ENCODE measurements at places on chromosomes 2 and 18.
A peak's percentile ranks its signal among the peaks of the same experiment; 100 is the strongest.

DNA sequence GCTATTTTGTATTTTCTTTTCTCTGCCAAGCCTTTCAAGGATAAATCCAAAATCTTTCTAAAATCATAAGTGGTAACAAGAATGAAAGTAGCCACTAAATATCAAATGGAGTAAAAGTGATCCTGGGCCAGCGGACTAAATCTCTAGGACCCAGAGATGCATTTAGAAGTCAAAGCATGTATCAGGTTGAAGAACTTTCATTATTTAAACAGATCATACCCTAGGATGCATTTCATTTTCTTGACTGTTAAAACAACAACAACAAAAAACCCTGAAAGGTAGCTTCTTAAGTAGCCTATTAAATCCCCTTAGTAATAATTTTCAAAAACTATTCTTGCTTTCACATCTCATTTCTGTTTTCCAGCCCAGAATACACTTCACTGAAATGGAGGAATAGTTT, 4.8 kb upstream of the POU3F3 start:
- no peak for DNase-seq

DNA sequence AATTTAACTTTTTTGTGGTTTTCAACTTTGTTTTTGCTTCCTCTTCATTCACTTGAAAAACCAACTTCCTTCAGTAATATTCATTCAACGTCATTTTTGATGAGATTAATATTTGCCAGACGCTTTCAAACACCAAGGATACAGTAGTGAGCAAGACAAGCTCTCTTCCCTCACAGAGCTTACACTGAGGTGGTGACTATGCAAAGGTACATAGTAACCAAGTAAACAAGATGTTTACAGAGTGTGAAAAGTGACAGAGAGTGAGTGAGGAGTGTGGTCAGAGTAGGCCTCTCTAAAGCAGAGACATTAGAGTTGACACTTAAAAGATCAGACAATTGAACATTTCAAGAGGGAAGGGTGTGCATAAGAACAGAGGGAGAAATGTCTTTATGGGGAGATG, 155.5 kb downstream of the TMEM247 start:
- no peak for DNase-seq

DNA sequence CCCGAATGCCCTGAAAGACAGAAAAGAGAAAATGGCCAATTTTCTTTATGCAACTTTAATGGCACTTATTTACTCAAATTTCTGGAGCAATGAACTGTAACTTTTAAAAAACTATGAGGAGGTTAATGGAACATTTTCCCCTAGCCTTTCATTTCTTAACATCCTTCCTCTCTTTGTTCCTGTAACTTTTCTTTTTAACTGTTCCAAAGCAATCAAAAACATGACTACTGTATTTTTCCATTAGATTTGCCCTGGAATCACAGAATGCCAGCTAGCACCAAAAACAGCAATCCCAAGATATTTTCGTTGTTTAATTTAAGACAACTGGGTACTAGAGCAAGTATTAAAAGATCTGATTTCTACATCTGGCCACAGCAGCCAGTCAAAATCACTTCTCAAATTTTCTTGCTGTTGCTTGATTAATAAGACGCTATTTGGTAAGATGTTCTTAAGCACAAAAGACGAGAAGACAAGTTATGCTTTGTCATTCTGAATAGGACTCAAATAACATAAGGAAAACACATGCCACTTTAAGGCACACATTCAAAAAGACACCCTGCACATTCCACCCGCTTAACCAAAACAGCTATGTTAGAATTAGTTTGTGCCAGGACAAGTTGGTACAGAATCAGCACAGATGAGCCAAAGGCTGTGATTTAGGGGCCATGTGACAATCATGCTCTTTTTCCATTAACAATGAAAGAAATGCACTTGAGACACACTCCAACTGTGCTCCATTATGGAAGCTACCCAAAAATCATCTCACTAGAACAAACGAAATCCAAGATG, 3.6 kb downstream of the STARD7 start:
- DNase-seq = peak; percentile 16

- peak; percentile 43 for DNase-seq
Measured at GRCh38 chr18:74654638-74655037, 57.0 kb downstream of the ZNF407 start.

DNA sequence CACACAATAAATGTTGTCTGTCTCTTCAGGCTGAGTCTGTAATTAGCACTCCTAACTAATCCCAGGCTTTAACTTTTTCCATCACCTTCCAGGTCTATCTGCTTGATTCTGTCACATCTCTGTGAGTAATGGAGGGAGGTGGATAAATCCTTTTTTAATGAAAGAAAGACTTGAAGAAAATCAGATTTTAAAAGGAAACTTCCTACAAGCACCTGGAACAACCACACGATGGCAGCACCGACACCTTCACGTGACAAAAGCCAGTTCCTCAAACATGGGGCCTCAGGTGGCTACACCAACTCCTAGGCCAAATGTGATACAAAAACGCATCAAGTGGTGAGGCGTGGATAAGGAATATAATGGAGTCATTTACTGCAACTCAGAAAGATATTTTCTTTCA, 41.8 kb downstream of the TGFBRAP1 start:
- DNase-seq = peak; percentile 83

GRCh38 chr2:100365434-100365833, 43.1 kb upstream of the LONRF2 start:
- no peak for DNase-seq

- no peak for DNase-seq
Measured at GRCh38 chr2:146251328-146251727, 1593.5 kb upstream of the ACVR2A start.

DNA sequence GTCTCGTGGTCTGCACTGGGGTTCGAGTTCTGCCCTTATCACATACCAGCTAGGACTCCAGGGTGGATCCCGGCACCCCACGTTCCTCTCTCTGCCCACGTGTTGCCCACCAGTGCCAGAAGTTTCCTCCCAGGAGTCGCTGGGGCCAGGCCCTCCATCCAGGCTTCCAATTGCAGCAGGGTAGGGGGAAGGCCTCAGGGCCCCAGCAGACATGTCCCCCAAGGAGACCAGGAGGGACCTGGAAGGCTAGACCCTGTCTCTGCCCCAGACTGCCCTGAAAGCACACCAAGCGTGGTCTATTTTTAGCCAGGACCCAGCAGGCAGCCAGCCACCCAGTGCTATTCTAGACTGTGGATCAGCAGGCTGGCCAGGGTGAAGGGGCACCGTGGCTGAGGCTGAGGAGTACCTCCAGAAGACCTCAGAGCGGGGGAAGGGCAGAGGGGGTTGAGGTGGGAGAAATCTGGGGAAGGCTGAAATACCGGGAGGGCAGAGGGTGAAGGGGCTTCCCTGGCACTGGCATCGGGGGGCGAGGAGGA, 18.8 kb upstream of the TNS1 start:
- no peak for DNase-seq

DNA sequence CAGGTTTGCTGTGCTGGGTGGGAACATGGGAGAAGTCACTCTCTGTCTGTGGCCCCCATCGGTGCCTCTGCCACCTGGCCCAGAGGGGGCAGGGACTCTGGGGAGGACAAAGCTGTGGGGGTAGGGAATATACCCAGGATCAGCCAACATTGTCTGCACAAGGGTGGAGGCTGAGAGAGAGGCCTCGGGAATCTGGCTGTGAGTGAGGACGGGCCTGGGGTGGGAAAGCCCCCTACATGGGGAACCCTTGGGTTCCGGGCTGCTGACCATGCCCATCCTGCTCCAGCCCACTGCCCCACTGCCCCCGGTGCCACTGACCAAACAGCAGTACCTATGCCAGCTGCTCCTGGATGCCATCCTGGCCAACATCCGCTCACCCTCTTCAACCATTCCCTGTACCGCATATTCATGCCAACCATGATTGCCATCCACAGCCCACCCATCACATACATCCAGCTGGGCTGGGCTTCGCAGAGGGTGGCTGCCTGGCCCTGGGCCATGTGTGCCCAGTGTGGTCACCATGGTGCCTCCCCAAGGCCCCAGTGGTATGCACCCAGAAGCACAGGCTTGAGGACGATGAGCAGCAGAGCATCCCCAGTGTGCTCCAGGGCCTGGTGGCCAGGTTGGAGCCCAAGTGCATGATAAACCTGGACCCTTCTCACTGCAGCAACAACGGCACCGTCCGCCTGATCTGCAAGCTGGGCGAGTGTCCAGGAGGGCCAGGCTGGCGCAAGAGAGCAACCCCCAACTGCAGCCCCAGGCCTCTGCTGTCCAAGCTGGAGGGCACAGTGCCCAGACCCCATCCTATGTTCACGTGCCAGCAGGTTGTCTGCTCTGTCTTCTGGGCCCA, 6.9 kb upstream of the POTEF start:
- no peak for DNase-seq

DNA sequence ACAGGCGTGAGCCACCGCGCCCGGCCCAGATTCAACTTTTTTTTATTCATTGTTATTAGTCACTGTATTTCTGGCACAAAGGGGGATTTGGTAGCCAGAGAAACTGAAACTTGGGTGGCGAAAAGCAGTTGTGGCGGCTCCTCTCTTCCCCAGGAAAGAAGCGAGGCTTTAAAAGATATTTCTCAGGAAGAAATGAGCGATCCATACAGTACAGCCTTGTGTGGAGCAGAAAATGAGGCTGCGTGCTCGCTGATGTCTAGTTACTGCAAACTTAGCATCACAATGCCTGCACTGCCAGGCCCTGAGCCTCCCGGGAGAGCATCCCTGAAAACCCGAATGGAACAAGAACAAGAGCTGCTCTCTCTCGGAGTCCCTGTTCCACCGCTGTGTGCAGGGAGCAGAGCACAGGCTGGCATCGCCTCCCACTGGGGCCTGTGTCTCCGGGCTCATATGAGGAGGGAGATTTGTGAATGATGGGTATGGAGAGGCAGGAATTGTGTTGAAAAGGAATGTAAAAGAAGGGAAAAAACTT, 234.0 kb downstream of the ZNF516 start:
- DNase-seq = no peak

GRCh38 chr2:21610304-21610703, 486.5 kb downstream of the TDRD15 start:
- DNase-seq = no peak

DNA sequence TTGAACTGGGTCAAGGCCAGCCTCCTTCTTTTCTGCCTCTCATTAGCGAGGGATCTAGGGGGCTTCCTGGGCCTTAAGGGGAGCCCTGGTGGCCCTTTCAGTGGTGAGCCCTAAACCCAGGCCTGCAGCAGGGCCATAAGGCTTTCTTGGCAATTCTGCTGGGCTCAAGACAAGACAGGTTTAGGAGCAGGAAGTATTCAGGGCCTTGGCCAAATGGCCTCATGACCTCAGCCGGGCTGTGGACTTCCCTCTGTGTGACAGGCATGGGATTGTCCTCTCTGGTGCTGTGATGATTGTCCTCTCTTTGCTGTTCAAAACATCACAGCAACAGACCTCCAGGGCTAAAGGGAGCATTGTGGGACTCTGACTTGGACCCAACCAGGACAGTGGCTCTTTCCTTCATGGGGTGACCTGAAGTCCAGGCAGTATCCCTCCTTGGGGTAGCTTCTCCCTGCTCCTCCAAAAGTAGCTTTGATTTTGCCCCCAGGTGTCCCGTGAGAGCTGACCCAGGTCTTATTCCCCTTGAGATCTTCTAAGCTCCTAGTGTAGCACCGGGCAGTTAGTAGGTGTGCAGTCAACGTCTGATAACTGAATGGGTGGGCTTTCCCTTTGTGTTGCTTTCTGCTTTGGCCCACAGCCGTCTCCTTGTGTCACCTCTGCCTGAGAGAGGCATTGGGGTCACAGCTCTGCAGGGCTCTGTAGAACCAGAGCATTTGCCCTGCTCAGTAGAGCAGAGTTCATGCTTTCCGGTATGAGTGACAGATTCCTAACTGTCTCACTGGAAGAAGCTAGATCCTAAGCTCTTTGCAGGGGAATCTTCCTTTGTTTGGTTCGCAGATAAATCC, 14.7 kb downstream of the FOSL2 start:
- no peak for DNase-seq

DNA sequence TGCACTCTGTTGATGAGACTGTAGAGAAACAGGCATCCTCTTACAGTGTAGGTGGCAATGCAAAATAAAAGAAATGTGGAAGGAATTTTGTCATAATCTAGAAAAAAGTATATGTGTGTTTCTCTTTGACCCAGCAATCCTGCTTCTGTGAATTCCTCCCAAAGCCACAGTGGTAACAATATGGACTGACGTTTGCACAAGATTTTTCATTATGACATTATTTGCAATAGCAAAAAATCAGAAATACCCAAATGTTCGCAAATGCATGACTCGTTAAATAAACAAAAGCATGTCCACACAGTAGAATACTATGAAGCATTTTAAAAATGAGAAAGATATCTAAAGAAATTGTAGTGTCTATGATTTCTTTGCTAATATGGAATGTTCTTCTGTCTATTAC, 255.2 kb upstream of the NRP2 start:
- no peak for DNase-seq

GRCh38 chr2:58434692-58435091, 193.6 kb upstream of the FANCL start:
- DNase-seq = peak; percentile 24

DNA sequence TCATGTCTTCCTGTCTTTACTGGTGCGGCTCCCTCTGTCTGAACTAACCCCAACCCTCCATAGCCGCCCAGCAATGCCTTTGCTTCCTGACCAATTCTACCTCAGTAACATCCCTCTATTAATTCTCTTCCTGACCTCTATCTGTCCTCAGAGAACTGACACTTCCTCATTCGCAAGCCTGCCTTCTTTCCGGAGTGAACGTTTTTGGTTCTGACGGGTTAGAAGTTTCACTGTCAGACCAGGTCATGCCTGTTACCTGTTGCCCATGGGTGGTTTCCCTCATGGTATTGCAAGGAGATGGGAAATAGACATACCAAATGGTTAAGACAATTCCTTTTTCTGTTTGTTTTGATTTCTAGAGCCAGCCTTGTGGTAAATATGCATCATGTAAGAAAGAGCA, 453.4 kb upstream of the SLC14A2 start:
- peak; percentile 24 for DNase-seq

DNA sequence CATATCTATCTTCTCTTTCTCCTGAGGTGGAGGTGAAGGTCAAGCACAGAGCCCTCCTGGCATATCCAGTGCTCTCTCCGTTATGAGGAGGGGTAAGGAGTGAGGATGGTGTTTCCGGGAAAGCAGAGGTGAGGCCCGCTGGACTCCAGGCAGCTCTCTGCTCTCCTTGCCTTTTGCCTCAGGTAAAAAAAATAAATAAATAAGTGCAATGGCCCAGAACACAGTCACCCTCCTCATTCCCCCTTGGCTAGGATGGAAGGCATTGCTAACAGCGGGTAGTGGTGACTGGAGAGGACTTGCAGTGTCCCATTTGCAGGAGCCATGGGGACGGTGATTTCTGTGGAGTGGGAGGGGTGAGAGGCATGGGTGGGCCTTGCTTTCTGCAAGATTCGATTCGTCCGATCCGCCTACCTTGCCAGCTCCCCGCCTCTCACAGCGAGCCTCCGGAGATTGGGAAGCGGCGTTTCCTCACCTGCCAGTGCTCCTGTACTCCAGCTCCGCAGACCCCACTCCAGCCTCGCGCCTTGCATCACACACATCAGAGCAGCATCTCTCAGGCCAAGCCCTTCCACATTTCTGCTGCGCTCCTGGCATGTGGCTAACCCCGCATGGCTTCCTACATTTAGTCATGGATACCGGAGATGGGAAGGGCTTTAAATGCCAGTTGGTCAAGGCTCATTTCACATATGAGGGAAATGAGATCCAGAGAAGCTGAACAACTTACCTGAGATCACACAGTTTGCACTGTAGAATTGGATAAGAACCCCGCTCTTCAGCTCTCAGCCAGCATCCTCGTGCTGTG, 155.2 kb downstream of the VAPA start:
- no peak for DNase-seq
